Suppressor macrophage (primary cell): ENCODE measurements at places on chromosomes 2 and 18.

- DNase-seq, result peak; percentile 14
These were observed 550 bp upstream of the MALL start for GRCh38 chr2:110116033-110116710.

GRCh38 chr18:5909125-5909524, 13.8 kb upstream of the TMEM200C start:
- no peak for DNase-seq

- DNase-seq, result no peak
These were observed 11.3 kb upstream of the DES start for GRCh38 chr2:219406861-219407230.

DNA sequence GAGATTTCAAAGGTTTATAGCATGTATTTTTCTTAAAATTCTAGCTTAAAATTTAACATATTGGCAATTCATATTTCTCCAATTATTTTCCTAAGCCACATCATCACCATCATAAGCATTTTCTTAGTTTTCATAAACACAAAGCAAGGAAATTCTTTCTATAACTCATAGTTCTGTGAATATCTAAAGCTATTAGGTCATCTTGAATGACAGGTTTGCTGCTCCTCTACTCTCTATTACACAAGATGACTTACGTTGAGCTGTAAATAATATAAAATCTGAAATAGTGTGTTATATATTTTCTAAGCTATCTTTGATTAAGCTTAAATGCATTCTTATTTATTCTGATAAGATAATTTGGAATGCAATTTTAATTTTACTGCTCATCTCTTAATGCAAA, 984.6 kb upstream of the CNTNAP5 start:
- no peak for DNase-seq

DNA sequence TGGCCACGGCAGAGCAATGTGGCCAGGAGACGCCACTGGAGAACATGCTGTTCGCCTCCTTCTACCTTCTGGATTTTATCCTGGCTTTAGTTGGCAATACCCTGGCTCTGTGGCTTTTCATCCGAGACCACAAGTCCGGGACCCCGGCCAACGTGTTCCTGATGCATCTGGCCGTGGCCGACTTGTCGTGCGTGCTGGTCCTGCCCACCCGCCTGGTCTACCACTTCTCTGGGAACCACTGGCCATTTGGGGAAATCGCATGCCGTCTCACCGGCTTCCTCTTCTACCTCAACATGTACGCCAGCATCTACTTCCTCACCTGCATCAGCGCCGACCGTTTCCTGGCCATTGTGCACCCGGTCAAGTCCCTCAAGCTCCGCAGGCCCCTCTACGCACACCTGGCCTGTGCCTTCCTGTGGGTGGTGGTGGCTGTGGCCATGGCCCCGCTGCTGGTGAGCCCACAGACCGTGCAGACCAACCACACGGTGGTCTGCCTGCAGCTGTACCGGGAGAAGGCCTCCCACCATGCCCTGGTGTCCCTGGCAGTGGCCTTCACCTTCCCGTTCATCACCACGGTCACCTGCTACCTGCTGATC, 4.9 kb downstream of the GPR17 start:
- no peak for DNase-seq
